Activated T-cell treated with anti-CD3 and anti-CD28 coated beads for 4 hours (primary cell): ENCODE measurements at places on chromosomes 7 and 10.

GRCh38 chr10:112962343-112962742 is 12.3 kb downstream of the TCF7L2 start:
- no peak for DNase-seq

DNA sequence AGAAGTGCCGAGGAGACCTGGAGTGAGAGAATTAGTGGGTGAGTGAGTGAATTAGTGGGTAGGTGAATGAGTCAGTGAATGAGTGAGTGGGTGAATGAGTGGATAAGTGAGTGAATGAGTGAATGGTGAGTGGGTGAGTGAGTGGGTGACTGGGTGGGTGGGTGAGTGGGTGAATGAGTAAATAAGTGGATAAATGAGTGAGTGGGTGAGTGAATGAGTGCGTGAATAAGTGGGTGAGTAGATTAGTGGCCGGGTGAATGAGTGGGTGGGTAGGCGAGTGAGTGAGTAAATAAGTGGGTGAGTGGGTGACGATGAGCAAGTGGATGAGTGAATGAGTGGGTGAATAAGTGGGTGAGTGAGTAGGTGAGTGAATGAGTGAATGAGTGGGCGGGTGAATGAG is 243.7 kb upstream of the MGMT start:
- no peak for DNase-seq

- no peak for DNase-seq
These were observed 566.3 kb downstream of the TCERG1L start for GRCh38 chr10:130745251-130745650.

DNA sequence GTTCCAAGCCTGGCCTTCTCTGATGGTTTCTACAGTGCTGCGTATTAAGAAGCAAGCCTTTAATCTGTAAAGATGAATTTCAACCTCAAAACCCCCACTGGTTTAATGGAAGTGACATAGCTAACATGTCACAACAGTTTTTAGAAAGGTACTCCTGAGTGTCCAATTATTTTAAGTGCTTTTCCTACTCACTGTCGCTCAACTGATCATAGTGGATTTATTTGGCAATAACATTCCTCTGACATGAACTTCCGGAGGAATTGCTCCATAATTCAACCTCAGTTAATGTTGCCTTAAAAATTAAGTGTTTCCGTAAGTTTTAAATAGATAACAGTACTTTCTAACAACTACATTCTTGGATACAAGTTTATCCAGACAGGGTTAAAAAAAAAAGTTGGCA is 57.5 kb downstream of the AGMO start:
- DNase-seq, result no peak

DNA sequence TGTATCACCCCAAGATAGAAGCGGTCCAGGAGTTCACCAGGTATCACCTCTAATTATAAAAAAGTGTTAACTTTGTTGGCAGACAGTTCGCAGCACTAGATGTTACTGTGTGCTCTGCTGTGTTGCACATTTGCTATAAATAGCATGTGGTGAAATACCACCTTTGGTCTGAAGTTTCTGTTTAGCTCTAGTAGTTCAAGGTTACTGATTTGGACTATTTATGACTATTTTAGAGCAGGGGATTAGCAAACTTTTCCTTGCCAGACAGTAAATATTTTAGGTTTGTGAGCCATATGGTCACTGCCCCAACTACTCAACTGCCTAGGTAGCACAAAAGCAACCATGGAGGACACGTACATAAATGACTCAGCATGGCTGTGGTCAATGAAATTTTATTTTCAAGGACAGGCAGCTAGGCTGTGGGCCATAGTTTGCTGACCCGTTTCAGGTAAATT is 16.5 kb downstream of the DENND10 start:
- DNase-seq, result no peak

- no peak for DNase-seq
These were observed 317.8 kb downstream of the HPSE2 start for GRCh38 chr10:98917828-98918227.

DNA sequence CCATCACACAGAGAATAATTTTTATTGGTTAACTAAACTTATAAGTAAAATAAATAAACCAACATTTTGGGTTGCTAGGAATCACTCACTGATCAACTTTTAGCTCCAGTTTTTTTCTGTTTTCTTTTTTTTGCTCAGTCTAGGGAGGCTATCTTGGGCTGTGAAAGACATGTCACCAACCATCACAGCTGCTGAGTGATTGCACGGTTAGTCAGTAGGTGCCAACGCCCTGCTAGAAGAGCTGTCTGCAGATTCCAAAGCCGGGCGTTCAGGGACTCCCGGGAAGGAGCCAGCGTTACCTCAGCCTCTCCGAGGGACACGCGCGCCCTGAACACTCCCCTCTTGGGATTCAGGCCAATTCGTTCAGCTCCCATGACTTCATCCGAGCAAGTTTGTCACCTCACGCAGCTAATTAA is 604 bp upstream of the STAM start:
- DNase-seq, result peak; percentile 2

DNA sequence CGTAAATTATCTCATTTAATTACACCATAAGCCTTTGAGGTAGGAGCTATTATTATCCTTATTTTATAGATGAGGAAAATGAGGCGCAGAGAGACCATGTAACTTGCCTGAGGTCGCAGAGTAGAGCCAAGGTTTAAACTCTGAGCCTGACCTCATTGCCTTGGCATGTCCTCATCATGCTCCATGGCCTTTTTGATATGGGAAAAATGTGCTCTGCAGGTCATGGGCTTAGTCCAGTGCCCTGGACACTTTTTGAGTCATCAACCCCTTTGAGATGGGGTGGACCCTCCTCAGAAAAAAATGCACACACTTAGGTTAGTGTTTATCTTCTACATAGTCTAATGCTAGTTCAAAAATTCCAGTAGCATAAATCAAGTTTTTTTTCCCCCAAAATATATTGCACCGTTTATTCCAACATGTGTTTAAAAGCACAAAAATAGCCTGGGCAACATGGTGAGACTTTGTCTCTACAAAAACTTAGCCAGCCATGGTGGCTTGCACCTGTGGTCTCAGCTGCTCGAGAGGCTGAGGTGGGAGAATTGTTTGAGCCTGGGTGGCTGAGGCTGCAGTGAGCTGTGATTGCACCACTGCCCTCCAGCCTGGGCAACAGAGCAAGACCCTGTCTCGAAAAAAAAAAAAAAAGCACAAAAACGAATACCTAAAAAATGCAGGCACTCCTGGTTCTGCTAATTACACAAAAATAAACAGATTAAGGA is 28.6 kb upstream of the TMEM178B start:
- DNase-seq, result no peak

GRCh38 chr7:114412548-114412947 is 2.1 kb upstream of the FOXP2 start:
- no peak for DNase-seq

GRCh38 chr10:126062131-126063032 is 166.0 kb downstream of the FANK1 start:
- no peak for DNase-seq

GRCh38 chr7:142817506-142817905 is 37.4 kb upstream of the EPHB6 start:
- no peak for DNase-seq

- DNase-seq, result no peak
These were observed 42.4 kb downstream of the CRCP start for GRCh38 chr7:66157060-66157459.

DNA sequence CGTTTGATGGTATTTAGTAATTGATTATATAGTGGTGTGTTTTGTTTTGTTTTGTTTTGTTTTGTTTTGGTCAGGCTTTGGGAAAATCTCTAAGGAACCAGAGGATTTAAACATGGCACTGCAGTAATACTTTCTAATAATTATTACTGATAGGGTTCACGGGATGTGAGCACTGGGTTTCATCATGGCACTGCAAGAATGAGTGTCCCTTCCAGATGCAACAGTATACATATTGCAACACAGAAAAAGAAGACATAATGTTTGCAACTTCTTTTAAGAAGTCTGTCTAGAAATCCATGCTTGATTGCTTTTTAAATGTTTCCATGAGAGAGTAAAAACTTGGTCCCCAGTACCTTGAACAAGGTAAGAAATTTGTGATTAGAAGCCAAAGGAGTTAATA is 2.2 kb upstream of the CDCA7L start:
- no peak for DNase-seq

GRCh38 chr7:81232084-81232799 is 313.4 kb upstream of the SEMA3C start:
- no peak for DNase-seq

- DNase-seq, result no peak
These were observed 242.4 kb upstream of the RHOBTB1 start for GRCh38 chr10:61186408-61186807.

- DNase-seq, result no peak
These were observed 611 bp downstream of the NDUFA5 start for GRCh38 chr7:123557016-123557397.

GRCh38 chr10:31000071-31000782 is 31.4 kb downstream of the ZNF438 start:
- DNase-seq, result no peak

GRCh38 chr7:91425149-91425548 is 160.9 kb downstream of the FZD1 start:
- DNase-seq, result no peak

- DNase-seq, result peak; percentile 60
These were observed at the start of gene ZNF32 for GRCh38 chr10:43648398-43649184. Gene ZNF32, minus strand, starts transcription at chr10:43648881. Its CDS starts 2,748 bp downstream, at chr10:43646133.

- no peak for DNase-seq
These were observed 27.3 kb downstream of the ANXA11 start for GRCh38 chr10:80177781-80178636.

- DNase-seq, result no peak
These were observed 697.8 kb downstream of the NRG3 start for GRCh38 chr10:82572744-82573143.

DNA sequence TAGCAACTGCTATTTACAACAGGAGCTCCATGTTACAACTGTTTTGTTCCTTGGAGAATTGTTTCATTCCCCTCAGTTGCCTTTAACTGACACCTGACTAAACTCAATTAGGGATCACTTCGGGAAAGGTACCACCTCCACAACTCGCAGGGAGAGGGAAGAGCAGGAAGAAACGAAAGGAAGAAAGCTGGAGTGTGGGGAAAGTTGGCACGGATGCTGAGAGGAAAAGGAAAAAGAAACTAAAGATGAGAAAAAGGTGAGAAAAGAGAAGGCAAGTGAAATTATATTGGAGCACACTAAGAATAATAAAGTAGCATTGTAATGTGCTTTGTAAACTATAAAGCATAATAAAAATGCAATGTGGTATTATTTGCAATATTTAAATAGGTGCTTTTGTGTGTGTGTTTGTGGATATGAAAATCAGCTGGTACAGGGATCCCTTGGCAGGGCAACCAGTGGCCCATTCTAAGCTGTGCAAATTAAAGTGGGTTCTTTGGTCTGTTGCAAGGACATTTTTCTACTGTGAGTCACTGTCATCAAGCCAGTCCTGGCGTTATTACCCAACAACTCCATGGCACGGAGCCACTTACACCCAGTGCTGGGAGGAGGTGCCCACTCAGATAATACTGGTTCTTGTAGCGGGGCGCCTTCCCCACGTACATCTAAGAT is 45.9 kb downstream of the HIPK2 start:
- DNase-seq, result no peak

DNA sequence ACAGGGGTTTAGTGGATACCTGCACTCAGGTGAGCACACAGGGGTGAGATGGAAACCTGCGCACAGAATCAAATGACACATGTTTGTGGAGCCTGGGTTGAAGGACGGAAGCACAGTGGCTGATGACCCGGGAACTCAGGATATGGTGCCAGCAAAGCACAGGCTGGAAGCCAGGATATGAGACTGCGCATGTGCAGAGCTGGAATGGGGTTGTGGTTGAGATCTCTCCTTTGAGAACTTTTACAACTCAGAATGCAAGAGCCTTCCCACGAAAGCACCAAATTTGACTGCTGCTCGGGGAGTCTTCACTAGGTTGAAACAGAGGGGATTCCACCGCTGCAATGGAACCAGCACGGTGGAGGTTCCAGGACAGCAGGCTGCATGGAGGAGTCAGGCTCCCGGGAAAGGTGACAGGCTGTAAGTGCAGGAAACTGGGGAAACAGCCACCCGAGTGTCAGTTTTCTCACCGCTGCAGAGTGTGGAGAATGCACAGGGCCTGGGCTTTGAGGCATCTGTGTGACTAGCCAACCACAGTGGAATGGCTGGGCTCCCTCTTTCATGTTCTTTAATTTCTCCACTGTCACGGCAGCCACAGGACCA is 133.4 kb upstream of the TCERG1L start:
- no peak for DNase-seq

DNA sequence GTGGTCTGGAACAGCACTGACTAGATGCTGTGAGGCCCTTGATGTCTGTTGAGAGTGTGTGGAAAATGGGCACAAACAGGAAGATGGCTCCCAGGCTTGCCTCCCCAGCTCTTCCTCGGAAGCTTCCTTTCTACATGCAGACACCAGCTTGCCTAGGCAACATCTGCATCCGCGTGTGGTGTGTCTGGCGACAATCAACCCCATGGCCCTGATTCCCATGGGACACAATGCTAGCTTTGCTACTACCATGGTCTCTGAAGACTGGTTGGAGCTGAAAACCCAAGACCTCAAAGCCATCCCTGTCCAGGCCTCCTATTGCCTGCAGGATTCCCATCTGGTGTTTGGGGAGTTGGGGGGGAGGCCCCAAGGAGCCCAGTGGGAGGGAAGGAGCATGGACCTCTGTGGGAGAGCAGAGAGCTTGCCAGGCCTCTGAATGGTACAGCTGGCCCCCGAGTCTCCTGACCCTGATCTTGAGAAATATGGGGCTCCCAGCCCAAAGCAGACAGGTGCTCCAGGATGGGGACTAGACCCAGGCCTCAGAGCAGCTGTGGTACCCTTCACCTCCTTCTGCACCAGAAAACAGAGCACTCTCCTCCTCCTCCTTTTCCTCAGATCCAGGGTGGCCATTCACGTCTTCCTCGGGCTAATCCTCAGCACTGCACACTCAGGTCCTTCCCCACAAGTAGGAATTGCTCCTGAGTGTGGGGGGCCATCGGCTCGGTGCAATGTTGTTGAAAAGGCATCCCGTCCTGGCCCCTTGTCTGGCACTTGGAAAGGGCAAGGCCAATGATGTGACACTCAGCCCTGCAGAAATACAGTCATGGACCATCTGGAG is 57.6 kb downstream of the ARHGAP22 start:
- DNase-seq, result no peak

GRCh38 chr7:137888241-137888640 is 41.5 kb upstream of the DGKI start:
- DNase-seq, result no peak

DNA sequence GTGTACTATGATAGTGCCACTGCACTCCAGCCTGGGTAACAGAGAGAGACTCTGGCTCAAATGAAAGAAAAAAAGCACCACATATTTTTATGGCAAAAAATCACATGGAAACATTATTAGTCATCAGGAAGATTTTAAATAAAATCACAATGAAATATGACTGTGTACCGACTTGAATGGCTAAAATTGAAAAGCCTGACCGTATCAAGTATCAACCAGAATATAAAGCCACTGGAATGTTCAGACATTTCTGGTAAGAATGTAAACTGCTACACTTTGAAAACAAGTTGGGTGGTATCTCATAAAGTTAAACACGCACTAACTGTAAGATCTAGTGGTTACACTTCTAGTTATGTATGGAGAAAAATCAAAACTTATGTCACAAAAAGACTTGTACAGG is 306.7 kb upstream of the MBL2 start:
- DNase-seq, result no peak

- no peak for DNase-seq
These were observed 145.3 kb upstream of the NAMPT start for GRCh38 chr7:106430103-106430502.

GRCh38 chr10:89699581-89700064 is 1.8 kb upstream of the KIF20B start:
- no peak for DNase-seq
